Aorta (tissue), 5 donors: ENCODE measurements at places on chromosomes 5 and 9.

GRCh38 chr9:108579757-108580439 is 275.9 kb downstream of the ACTL7B start:
- no peak for DNase-seq
- no peaks in the 10 kb centered on the region for H3K27me3 ChIP-seq
- H3K27ac ChIP-seq, result no peak overlapping the region
- no peaks in the 10 kb centered on the region for H3K4me1 ChIP-seq
- H3K36me3 ChIP-seq, result no peaks in the 10 kb centered on the region

DNA sequence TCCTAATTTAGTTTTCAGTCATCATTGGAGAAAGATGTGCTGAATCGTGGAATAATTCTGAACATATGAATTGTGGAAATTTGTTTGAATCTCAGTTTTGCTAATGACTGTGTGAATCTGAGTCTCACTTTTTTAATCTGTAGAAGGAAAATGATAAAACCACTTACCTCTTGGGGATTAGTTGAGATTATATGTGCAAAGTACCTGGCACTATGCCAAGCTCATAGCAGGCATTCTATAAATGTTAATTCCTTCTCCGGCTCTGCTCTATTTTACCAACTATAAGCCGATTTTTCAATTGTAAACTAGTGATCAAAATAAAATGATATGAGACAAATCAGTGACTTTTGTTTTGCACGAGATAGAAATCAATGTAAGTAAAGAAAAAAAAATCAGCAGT is 290.8 kb downstream of the TRPM3 start:
- no peak overlapping the region for H3K27ac ChIP-seq
- no peaks in the 10 kb centered on the region for H3K36me3 ChIP-seq
- H3K4me3 ChIP-seq, result no peak overlapping the region
- H3K27me3 ChIP-seq, result no peaks in the 10 kb centered on the region
- DNase-seq, result no peak

DNA sequence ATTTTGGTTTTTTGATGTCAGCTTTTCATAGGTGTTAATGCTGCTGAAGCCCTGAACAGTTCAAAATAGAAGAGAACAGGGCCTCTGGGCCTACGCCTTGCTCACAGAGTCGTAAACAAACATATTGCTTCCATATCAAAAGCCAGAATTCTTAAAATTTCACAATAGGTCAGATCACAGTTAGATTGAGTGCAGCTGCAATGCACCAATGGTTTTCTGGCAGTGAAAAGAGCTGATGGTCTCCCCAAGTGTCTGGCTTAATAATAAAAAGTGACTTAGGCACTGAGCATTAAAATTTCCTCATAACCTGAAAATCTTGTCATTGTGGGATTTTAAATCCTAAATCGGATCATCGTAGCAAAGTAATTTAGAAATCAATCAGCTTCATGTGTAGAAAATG is 493.0 kb downstream of the CAAP1 start:
- no peak for DNase-seq
- H3K27ac ChIP-seq, result no peak overlapping the region
- H3K36me3 ChIP-seq, result no peaks in the 10 kb centered on the region
- H3K4me1 ChIP-seq, result no peaks in the 10 kb centered on the region
- no peaks in the 10 kb centered on the region for H3K27me3 ChIP-seq

GRCh38 chr9:36053971-36054370 is 17.3 kb downstream of the RECK start:
- no peak for DNase-seq
- no peak overlapping the region for H3K4me3 ChIP-seq
- no peaks in the 10 kb centered on the region for H3K4me1 ChIP-seq
- no peaks in the 10 kb centered on the region for H3K27me3 ChIP-seq
- H3K27ac ChIP-seq, result no peak overlapping the region
- H3K36me3 ChIP-seq, result no peaks in the 10 kb centered on the region

- no peaks in the 10 kb centered on the region for H3K36me3 ChIP-seq
- no peak for DNase-seq
- no peaks in the 10 kb centered on the region for H3K27me3 ChIP-seq
Measured at GRCh38 chr9:98432960-98433359, 177.5 kb upstream of the TBC1D2 start.

DNA sequence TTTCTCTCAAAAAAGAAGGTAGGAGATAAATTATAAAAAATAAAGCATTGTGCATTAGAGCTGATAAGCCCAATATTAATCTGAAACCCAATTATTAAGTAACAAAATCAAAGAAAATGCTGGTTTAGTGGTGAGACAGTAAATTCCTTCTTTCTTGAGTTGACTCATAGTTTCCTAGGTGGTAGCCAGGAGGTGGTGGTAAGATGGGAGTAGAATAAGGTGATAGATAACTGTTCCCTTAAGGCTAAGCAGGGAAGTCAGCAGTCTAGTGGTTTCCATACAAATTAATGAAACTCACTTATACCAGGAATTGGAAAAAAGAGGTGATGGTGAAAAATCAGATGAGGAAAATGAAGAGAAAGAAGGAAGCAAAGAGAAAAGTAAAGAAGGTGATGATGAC is 23.2 kb downstream of the LYSMD3 start:
- H3K27ac ChIP-seq, result no peak overlapping the region
- no peaks in the 10 kb centered on the region for H3K27me3 ChIP-seq
- no peaks in the 10 kb centered on the region for H3K4me1 ChIP-seq
- no peak for DNase-seq
- no peaks in the 10 kb centered on the region for H3K36me3 ChIP-seq

- H3K27ac ChIP-seq, result no peak overlapping the region
- H3K4me1 ChIP-seq, result no peaks in the 10 kb centered on the region
Measured at GRCh38 chr9:127865645-127866464, 11.4 kb upstream of the ENG start.

- no peak overlapping the region for H3K27ac ChIP-seq
- no peak for DNase-seq
- H3K4me3 ChIP-seq, result no peak overlapping the region
- no peaks in the 10 kb centered on the region for H3K4me1 ChIP-seq
- no peaks in the 10 kb centered on the region for H3K36me3 ChIP-seq
- no peaks in the 10 kb centered on the region for H3K27me3 ChIP-seq
Measured at GRCh38 chr5:32445831-32446614, 1.5 kb upstream of the ZFR start.

- H3K27me3 ChIP-seq, result no peaks in the 10 kb centered on the region
- no peak overlapping the region for H3K27ac ChIP-seq
- no peak overlapping the region for H3K4me3 ChIP-seq
- no peaks in the 10 kb centered on the region for H3K36me3 ChIP-seq
Measured at GRCh38 chr9:85425153-85425611, 316.6 kb downstream of the AGTPBP1 start.

- no peaks in the 10 kb centered on the region for H3K36me3 ChIP-seq
- no peak for DNase-seq
- no peak overlapping the region for H3K4me3 ChIP-seq
- no peaks in the 10 kb centered on the region for H3K27me3 ChIP-seq
Measured at GRCh38 chr5:59596586-59597350, 296.8 kb downstream of the PDE4D start.

- no peak for DNase-seq
- no peaks in the 10 kb centered on the region for H3K4me1 ChIP-seq
- no peaks in the 10 kb centered on the region for H3K36me3 ChIP-seq
- no peaks in the 10 kb centered on the region for H3K27me3 ChIP-seq
- no peak overlapping the region for H3K4me3 ChIP-seq
Measured at GRCh38 chr5:143427122-143427735, 23.7 kb upstream of the NR3C1 start.

- no peaks in the 10 kb centered on the region for H3K36me3 ChIP-seq
- no peak overlapping the region for H3K4me3 ChIP-seq
- H3K4me1 ChIP-seq, result no peaks in the 10 kb centered on the region
- H3K27me3 ChIP-seq, result no peaks in the 10 kb centered on the region
- no peak overlapping the region for H3K27ac ChIP-seq
Measured at GRCh38 chr5:144202726-144203125, 32.1 kb downstream of the KCTD16 start.

GRCh38 chr9:36268007-36268427 is 9.8 kb upstream of the GNE start:
- H3K36me3 ChIP-seq, result no peaks in the 10 kb centered on the region
- no peak overlapping the region for H3K4me3 ChIP-seq
- no peaks in the 10 kb centered on the region for H3K4me1 ChIP-seq
- DNase-seq, result no peak

DNA sequence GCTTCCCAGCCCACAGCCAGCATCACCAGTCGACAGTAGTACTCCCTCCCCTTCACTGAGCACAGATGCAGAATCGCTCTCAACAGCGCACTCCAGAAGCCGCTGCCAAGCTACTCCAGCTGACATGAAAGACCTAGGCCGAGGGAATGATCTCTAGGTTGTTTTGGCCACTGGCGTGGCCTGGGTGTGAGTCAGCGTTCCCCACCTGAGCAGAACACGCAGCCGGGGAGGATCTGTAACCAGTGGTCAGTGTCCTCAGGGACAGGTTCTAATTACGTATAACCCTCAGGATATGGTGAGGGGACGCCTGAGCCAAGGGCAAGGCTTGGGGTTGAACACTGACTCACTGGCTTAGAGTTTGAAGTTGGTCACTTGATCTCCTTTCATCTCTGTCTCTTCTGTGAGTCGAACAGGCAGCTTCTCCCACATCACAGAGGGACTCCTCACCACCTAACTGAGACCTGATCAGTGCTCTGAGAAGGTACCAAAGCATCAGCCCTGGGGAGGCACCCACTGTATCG is 76.9 kb upstream of the IL17B start:
- H3K27me3 ChIP-seq, result no peaks in the 10 kb centered on the region
- no peaks in the 10 kb centered on the region for H3K4me1 ChIP-seq
- no peak for DNase-seq
- H3K36me3 ChIP-seq, result no peaks in the 10 kb centered on the region

GRCh38 chr5:107403228-107403953 is 267.3 kb downstream of the EFNA5 start:
- no peaks in the 10 kb centered on the region for H3K27me3 ChIP-seq
- H3K4me3 ChIP-seq, result no peak overlapping the region
- DNase-seq, result no peak

GRCh38 chr5:36528588-36528987 is 77.8 kb upstream of the SLC1A3 start:
- DNase-seq, result no peak
- H3K27ac ChIP-seq, result no peak overlapping the region
- H3K36me3 ChIP-seq, result no peaks in the 10 kb centered on the region
- H3K4me1 ChIP-seq, result no peaks in the 10 kb centered on the region
- no peaks in the 10 kb centered on the region for H3K27me3 ChIP-seq
- H3K4me3 ChIP-seq, result no peak overlapping the region

DNA sequence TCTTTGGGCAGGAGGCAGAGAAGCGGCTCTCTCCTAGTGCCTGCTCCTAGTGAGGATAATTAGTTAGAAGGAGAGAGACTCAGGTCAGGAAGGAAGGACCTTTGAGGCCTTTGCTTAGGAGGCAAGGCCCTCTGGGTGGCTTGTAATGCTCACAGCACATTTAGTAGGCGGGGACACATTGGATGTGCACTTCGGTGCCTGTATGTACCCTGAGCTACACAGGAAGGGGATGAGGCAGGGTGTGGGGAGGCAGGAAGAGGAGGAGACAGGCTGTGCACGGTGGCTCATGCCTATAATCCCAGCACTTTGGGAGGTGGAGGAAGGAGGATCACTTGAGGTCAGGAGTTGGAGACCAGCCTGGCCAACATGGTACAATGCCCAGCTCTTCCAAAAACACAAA is 7.2 kb upstream of the LCN2 start:
- H3K4me3 ChIP-seq, result no peak overlapping the region
- no peaks in the 10 kb centered on the region for H3K36me3 ChIP-seq
- H3K4me1 ChIP-seq, result no peaks in the 10 kb centered on the region
- DNase-seq, result no peak
- H3K27me3 ChIP-seq, result no peaks in the 10 kb centered on the region
- H3K27ac ChIP-seq, result no peak overlapping the region

DNA sequence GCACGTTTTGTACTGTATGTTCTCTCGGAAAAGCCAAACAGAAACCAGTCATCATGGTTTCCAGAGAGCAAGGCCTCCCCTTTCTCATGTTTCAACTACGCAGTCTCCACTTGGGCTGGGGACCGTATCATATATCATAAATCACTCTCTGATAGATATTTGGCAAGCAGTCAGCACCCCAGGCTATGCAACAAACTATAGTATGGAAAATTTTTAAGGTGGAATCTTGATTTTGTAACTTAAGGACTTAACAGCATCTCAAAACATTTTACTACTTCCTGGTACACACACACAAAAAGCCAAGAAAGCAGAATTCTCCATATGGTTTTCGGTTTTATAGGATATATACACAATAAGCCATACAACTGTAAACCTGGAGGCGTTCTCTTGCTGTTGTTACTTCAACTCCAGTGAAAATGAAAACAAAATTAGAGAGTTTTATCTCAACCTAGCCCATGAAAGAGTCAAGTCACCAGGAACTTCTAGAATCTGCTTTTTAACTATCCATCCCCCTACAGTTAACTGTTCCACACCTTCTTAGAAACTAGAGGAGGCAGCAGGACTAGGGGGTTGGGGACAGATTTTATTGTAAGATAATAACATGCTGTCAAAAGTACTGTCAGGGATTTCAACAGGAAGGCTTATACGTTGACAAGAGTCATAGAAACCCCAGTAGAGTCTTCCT is 283.4 kb downstream of the NFIB start:
- H3K4me1 ChIP-seq, result peaks cover 10% of the 10 kb centered on the region
- no peak for DNase-seq
- H3K27me3 ChIP-seq, result no peaks in the 10 kb centered on the region
- peak overlapping the region; percentile 92 for H3K27ac ChIP-seq

GRCh38 chr5:159911349-159911748 is 4.9 kb upstream of the ADRA1B start:
- peaks cover 9% of the 10 kb centered on the region for H3K4me1 ChIP-seq
- H3K36me3 ChIP-seq, result no peaks in the 10 kb centered on the region
- no peak for DNase-seq
- no peak overlapping the region for H3K4me3 ChIP-seq

- H3K27me3 ChIP-seq, result no peaks in the 10 kb centered on the region
- no peaks in the 10 kb centered on the region for H3K36me3 ChIP-seq
- DNase-seq, result no peak
- no peak overlapping the region for H3K4me3 ChIP-seq
Measured at GRCh38 chr5:16952968-16953671, 17.0 kb upstream of the MYO10 start.

GRCh38 chr5:96986450-96986849 is 50.6 kb downstream of the LNPEP start:
- no peaks in the 10 kb centered on the region for H3K36me3 ChIP-seq
- DNase-seq, result no peak
- no peaks in the 10 kb centered on the region for H3K27me3 ChIP-seq

DNA sequence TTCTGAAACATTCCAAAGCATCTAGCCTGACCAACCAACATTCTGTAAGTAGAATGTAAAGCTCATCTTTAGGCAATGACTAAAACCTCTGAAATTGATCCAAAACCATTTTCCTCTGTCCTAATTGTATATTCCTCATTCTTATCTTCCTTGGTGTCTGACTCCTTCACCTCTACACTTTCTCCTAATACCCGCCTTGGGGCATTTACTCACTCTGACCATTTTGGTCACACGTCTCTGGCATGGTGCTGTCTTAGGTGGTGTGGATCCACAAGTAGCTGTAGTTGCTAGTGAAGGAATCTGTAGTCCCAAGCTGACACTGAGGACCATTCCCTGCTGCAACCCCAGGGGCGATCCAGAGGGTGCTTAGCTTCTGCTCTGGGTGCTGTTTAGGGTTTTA is 40.8 kb upstream of the LMNB1 start:
- no peak for DNase-seq
- H3K27me3 ChIP-seq, result no peaks in the 10 kb centered on the region
- no peaks in the 10 kb centered on the region for H3K4me1 ChIP-seq
